ENCODE measurements at places on chromosomes 3 and 15.
A peak's percentile ranks its signal among the peaks of the same experiment; 100 is the strongest.

GRCh38 chr15:75347222-75348033 lies 589 bp downstream of the NEIL1 start:
- peak; percentile 64 for DNase-seq

DNA sequence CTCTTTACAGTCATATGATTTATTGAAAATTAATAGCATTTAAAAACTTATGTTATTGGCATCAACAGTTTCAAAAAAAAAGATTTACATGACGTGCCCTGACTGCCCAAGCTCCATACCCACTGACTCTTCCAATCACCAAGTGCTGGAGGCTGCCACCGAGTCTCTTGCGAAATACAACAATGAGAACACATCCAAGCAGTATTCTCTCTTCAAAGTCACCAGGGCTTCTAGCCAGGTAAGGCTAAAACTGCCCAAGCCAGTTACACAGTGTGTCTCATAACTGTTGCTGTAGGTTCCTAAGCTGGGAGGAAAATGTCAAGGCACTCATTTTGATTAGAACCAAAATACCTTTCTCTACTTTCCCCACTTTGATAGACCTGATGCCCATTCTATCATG lies 4.5 kb downstream of the FETUB start:
- DNase-seq, result no peak

- no peak for DNase-seq
Observed at GRCh38 chr15:70580286-70580685, 183.1 kb downstream of the UACA start.

- DNase-seq, result no peak
Observed at GRCh38 chr15:29690765-29691475, 131.3 kb downstream of the TJP1 start.

DNA sequence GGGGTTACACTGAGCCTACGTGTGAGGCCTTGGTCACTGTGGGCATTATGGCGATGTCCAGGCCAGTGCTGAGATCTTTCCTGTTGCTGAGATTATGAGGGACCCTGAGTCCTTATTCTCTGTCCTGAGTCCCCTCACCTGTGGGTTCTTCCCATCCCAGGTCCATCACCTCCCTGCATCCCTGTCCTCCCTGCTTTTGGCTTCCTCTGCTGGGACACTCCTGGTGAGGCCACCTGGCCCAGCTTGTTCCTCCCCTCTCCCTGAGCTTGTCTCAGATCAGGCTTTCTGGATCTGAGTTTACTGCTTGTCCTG lies 36.1 kb downstream of the AMOTL2 start:
- DNase-seq, result no peak
